ENCODE measurements at places on chromosomes 2 and 18. TPM values are rescaled to one million over a fixed set of nuclear protein-coding genes. Genes with fewer than 3 reads are reported as not detected.

ZNF24 gene
- 34.8 TPM for polyA plus RNA-seq

TUBA3D gene
- 65.1 TPM for polyA plus RNA-seq

CABLES1 gene
- polyA plus RNA-seq, result 10.8 TPM

DNMT3A gene
- 28.3 TPM for polyA plus RNA-seq

FKBP1B gene
- 36.3 TPM for polyA plus RNA-seq

COLEC11 gene
- polyA plus RNA-seq, result 20.9 TPM

ADAM17 gene
- polyA plus RNA-seq, result 22.0 TPM
